ENCODE measurements at places on chromosomes 2 and 18. TPM values are rescaled to one million over a fixed set of nuclear protein-coding genes. Genes with fewer than 3 reads are reported as not detected.

The THSD7B gene
- 0.04 TPM for total RNA-seq

The ADAM23 gene
- 38.5 TPM for total RNA-seq

The STK16 gene
- 21.1 TPM for total RNA-seq

The AKAIN1 gene
- not detected for total RNA-seq

The TEKT4 gene
- not detected for total RNA-seq

The NRP2 gene
- 149 TPM for total RNA-seq

The CERKL gene
- total RNA-seq, result not detected
